NCI-H345 (cell line): ENCODE measurements at places on chromosomes 13 and 19.

DNA sequence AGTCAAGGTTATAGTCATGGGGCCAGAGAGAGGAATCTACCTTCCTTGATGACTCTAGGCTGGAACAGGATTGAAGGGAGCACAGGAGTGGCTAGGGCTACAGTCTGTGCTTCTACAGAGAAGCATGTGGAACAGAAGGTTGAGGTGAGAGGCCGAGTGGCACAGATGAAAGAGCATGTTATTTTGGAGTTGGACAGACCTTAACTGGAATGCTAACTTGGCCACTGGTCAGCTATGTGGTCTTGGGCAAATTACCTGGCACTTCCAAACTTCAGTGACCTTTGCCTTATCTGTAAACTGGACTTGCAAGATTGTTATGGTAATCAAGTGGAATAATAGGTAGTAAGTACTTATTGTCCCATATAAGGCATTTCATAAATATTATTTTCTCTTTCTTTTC is 252.7 kb downstream of the KCNRG start:
- no peak for DNase-seq

- DNase-seq: no peak
These were observed 2747.8 kb downstream of the PCDH9 start for GRCh38 chr13:64482373-64482772.

- DNase-seq: no peak
These were observed 62.0 kb downstream of the KL start for GRCh38 chr13:33078263-33078662.

DNA sequence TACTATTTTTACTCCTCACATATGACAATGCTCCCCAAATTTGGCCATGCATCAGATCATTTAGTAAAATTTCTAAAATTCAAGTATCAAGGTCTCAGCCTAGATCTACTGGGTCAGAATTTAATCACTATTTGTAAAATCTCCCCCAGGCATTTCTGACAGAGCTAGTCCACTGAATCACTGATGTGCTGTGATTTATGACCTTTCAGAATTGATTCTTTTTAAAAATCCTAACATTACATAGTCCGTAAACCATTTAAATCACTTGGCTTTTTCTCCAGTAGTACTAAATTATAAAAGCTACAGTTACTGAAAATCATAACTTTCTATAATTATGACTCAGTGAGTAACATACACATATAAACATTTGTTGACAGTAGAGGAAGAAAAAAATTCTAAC is 92.8 kb upstream of the RAP2A start:
- DNase-seq: no peak

DNA sequence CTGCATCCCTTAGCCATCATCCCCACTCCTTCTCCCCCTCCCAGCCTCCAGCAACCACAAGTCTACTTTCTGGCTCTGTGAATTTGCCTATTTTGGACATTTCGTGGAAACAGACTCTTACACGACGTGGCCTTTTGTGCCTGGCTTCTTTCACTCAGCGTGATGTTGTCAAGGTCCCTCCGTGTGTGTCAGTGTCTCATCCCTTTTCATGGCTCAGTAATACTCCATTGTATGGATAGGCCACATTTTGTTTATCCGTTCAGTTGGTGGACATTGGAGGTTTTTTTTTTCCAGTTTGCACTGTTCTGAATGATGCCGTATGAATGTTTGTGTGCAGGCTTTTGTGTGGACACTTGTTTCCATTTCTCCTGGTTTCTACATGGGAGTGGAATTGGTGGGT is 38.0 kb downstream of the BICRA start:
- DNase-seq: no peak

DNA sequence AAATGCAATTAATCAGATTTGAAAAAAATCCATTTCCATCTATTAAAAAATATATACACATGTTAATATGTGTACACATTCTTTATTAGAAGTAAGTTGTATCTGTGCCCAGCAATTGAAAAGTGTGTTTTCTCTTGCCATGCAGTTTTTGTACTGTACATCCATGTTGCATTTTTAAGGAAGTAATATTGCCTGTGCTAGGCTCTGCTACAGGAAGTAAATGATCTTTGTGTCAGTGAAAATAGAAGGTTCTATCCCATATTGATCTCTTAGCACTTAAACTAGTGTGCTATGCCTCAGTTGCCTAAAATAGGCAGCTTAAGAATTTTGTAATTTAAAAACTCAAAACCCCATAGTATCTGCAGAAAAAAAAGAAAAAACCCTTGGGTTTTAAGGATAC is 122.5 kb downstream of the CDK8 start:
- DNase-seq: no peak

- DNase-seq: no peak
These were observed 43.1 kb downstream of the ZNF726 start for GRCh38 chr19:23957660-23958281.

DNA sequence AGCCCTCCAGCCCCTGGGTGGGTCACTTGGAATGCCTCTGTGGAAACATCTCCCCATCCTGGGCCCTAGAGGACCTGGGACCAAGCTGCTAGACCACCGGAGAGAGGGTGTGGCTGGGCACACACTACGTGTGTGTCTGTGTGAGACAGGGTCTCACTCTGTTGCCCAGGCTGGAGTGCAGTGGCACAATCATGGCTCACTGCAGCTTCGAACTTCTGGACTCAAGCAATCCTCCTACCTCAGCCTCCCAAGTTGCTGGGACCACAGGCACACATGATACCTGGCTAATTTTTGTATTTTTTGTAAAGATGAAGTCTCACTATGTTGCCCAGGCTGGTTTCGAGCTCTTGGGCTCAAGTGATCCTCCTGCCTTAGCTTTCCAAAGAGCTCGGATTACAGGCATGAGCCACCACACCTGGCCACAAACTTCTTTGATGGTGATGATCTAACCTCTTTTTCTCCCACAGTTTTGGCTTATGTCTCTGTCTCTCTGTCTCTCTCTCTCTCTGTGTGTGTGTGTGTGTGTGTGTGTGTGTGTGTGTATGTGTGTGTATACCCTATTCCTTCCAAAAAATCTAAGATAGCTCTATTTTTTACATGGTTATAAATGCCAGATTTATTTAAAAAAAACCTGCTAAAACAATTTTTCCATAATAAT is 32.1 kb upstream of the SLC7A9 start:
- DNase-seq: no peak

GRCh38 chr19:19539698-19540063 is 1.6 kb downstream of the CILP2 start:
- DNase-seq: no peak

DNA sequence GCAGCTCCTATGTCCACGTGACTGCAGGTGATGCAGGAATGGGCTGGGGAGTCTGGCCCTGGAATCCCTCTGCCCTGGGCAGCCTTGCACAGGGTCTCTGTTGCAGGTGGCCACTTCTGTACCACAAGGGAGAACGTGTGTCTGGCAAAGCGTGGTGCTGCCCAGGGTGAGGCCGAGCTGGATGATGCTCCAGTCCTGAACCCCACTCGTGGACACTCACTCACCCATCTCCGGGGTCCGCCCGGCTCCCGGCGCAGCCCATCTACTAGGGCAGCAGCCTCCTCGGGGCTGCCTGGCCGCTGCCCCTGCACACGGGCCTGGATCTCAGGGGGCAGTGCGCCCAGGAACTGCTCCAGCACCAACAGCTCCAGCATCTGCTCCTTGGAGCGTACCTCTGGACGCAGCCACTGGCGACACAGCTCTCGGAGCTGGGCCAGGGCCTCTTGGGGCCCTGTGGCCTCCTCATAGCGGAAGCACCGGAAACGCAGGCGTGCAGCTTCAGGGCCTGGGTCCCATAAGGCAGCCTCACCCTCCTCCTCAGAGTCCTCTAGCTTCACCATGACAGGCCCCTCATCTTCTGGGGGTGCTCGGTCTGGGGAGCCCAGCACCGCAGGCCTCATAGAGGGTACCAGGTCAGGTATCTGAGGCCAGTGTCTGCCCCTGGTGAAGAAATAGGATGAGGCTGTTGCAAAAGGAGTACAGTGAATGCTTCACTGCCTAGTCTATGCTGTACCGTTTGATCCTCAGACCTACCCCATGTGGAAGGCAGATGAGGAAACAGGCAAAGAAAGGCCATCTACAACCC is 2.2 kb downstream of the MZF1 start:
- no peak for DNase-seq

DNA sequence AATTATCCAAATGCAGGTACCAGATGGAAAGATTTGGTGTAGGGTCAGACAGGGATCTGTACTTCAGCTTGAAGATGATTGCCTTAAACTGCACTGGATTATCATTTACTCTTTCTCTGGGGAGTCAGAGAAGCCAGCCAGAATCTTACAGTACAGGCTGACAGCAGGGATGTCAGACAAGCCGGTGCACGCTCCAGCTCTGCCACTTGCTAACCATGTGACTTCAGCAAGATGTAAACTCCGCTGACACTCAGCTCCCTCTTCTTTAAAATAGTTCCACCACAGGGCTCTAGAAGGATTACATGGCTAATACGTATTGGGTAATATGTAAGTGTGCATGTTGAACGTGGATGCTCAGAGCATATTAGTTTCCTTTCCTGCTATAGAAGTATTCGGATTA is 251.4 kb upstream of the MAB21L1 start:
- no peak for DNase-seq

- no peak for DNase-seq
These were observed 14.7 kb downstream of the TMPRSS9 start for GRCh38 chr19:2374808-2375207.

GRCh38 chr19:51460164-51460992 is 2.1 kb upstream of the SIGLEC8 start:
- DNase-seq: no peak

DNA sequence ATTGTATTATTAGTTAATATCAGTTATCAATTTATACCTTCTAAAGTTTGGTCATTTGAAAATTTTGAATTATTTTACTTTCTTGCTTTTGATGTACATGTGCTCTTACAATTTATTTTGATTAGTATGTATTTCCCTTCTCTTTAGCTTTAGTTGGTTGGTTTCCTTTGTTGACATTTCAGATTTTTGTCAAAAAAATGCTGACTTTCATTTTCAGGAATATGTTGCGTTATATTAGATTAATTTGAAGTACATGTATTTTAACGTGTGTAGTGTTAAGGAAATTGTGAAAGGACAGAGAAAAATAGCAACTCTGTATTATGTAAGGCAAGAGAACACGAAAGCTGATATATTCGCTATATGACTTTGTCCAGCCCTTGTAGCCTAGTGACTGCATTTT is 342.9 kb upstream of the SLITRK6 start:
- DNase-seq: no peak

- DNase-seq: peak; percentile 27
These were observed 170.4 kb downstream of the LIG4 start for GRCh38 chr13:108044954-108045353.

DNA sequence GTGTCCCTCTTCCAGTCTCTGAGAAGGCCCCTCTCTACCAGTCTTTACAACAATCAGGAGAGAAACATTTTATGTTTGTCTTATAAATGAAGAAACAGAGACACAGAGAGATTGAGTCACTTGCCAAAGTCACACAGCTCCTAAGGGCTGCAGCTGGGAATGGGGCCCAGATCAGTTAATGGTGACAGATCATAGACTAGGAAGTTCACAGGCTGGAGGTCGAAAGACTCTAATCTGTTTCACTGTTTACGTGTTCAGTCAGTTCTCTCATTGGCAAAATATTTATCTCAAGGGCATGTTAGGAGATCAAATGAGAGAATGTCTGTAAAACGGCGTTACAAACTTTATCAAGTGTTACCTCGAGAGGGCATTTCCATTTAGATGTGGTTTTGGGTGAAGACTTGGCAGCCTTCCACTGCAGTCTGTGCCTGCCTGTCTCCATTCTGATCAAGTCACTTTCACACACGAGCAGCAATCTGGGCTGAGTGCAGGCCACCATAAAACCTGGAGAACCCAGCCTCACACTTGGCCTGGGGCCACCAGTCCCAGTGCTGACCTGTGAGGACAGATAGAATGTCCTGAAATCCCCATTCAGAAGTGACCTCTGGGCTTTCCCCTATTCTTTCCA is 65.1 kb downstream of the SIAH3 start:
- peak; percentile 24 for DNase-seq
